ENCODE measurements at places on chromosomes 2 and 18.
A peak's percentile ranks its signal among the peaks of the same experiment; 100 is the strongest.

DNA sequence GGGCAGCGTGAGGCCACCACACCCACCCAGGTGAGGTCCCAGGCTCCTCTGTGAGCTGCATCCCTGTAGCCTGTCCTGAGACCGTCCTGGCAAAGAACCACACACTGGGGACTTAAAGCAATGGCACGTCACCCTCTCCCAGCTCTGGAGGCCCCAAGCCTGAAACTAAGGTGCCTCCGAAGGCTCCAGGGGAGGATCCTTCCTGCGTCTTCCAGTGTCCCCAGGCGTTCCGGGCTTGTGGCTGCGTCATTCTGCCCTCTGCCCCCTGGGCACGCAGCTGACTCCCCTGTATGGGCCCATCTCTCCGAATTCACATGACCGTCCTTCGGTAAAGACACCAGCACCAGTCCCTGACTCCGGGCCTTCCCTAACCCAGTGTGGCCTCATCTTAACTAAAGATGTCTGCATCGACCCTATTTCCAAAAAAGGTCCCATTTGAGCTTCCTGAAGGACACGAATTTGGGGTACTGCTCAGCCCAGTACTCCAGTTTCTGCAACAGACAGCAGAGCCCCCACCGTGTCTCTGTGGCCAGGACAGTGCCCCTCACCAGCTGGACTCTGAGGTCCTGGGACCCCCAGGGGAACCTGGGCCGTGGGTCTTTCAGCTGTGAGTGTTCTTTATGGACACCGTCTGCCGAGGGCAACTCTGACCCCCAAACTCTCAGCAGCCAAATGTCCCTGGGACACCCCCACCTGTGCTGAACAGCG is 75.2 kb upstream of the CTDP1 start:
- DNase-seq = no peak

- no peak for DNase-seq
Observed at GRCh38 chr2:219523031-219523671, 8.9 kb downstream of the ASIC4 start.

- DNase-seq = no peak
Observed at GRCh38 chr2:211503856-211504255, 947.5 kb downstream of the CPS1 start.

- no peak for DNase-seq
Observed at GRCh38 chr2:71742953-71743601, 289.7 kb downstream of the DYSF start.

GRCh38 chr18:32333781-32334180 is 136.9 kb downstream of the GAREM1 start:
- no peak for DNase-seq

GRCh38 chr18:56455141-56455540 is 183.3 kb downstream of the TXNL1 start:
- DNase-seq = no peak

DNA sequence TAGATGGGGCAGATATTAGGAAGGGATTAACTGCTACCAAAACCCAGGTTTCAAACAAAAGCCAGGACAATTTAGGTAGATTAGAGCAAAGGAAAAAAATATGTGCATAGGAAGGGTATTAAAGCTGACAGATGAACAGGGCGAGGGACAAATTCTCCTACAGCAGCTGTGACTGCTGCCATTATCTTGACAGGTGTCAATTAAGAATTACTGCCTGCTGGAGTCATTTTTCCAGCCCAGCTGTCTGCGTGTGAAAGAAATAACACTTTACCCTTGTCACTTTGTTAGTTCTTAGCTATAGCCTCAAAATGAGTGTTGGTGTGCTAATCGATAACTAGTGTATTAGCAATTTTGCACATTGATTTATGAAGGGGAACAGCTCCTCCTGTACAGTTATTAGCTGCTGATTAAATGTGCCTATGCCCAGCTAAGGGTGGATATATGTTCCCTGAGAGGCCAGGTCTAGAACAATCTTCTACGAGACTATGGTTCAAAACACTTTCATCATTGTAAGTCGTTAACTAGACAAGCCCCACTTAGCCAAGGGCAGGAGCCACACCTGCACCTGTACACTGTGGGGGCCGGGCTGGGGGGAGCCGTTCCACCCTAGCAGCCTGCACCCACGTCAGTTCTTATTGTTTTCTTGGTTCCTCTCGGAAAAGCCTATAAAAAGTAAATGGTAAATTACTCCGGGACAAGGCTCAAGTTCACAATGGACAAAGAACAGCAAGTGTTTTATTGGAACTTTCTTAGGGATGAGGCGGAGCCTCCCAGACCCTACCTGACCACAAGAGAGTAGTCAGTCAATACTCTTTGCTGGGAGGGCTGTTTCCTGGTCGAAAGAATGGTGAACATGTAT is 7.7 kb downstream of the TSHZ1 start:
- DNase-seq = no peak

- no peak for DNase-seq
Observed at GRCh38 chr2:163771596-163771995, 35.8 kb upstream of the FIGN start.

DNA sequence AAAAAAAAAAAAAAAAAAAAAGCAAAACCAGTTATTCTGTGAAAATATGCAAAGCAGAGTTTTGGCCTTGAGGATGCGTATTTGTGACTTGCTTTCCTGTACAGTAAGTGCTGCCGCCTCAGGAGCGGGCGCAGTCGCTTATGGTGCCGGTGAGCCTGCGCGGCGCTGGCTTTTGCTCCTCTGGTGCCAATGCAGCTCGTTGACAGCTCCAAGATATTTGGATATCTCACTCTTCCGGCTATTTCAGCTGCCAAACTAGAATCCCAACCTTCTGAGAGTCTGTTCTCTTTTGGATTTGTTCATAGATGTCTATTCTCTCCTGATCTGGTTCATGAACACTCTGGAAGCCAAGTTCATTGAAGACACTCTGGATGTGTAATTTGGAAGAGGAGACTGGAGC is 184.1 kb downstream of the AGAP1 start:
- no peak for DNase-seq

- no peak for DNase-seq
Observed at GRCh38 chr2:160752475-160753330, 259.1 kb upstream of the RBMS1 start.

GRCh38 chr2:101405351-101405899 is 18.1 kb upstream of the CREG2 start:
- no peak for DNase-seq

GRCh38 chr2:218853766-218854165 is 5.8 kb upstream of the WNT6 start:
- DNase-seq = no peak

DNA sequence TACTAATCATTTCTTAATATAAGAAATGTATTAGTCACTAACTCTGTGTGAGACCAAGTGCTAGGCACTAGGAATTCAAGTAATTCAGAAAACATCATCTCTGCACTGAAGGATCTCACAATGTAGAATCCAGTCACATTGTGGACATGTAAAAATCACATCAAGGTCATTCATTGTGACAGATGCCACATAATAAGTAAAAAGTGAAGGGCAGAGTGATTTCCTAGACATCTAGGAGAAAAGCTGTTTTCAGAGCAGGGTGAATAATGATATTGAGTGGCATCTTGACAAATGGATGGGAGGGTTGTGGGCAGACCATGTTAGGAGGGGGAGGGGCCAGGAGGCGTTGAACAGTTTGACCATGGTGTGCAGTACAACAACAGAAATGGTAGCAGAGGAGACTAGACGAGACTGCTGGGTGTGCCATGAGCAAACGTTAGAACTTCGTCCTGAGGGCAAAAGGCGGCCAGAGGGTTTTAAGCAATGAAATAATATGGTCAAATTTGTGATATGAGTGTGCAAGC is 93.8 kb downstream of the DTNA start:
- no peak for DNase-seq

- DNase-seq = no peak
Observed at GRCh38 chr2:54092940-54093339, 22.5 kb upstream of the ACYP2 start.

GRCh38 chr2:133062931-133063665 is 393.1 kb upstream of the LYPD1 start:
- DNase-seq = no peak

- DNase-seq = no peak
Observed at GRCh38 chr2:5510082-5510481, 182.1 kb upstream of the SOX11 start.

DNA sequence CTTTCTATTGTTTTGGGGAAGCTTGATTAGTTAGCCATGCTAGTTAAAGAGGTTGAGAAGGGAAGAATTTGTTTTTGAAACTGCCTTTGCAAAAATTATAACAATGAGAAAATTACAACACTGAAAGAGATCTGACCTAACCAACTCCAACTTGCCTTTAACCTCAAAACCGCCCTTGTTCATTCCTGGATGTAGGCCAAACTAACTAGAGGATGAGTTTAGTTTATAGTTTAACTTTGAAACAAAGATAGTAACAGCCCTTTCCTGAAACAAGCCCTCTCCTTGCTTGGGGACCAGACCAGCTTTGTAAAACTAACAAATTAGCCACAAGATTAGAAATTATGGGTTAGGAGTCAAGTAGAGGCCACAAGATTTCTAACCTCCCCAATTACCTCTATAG is 713.9 kb downstream of the CPS1 start:
- no peak for DNase-seq

DNA sequence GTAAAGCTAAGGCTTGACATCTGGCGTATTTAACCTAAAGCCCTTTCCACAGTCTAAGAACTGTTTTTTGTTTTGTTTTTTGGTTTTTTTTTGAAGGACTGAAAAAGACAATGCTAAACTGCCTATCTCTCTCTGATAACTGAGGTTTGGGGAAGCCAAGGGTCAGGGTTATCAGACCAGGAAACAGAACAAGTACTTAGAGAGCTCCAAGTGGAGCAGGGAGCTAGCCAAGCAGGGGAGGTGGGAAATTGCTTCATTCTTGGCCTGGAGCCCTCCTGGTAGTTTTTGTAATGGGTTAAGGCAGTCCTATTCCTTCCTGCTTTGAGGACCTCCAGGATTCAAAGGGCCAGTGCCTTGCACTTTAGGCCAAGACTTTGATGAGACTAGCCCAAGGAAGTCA is 154.3 kb upstream of the LTBP1 start:
- no peak for DNase-seq

- DNase-seq = no peak
Observed at GRCh38 chr2:231360881-231361371, 34.6 kb upstream of the B3GNT7 start.

- DNase-seq = no peak
Observed at GRCh38 chr2:122875091-122875865, 1119.8 kb downstream of the TSN start.

DNA sequence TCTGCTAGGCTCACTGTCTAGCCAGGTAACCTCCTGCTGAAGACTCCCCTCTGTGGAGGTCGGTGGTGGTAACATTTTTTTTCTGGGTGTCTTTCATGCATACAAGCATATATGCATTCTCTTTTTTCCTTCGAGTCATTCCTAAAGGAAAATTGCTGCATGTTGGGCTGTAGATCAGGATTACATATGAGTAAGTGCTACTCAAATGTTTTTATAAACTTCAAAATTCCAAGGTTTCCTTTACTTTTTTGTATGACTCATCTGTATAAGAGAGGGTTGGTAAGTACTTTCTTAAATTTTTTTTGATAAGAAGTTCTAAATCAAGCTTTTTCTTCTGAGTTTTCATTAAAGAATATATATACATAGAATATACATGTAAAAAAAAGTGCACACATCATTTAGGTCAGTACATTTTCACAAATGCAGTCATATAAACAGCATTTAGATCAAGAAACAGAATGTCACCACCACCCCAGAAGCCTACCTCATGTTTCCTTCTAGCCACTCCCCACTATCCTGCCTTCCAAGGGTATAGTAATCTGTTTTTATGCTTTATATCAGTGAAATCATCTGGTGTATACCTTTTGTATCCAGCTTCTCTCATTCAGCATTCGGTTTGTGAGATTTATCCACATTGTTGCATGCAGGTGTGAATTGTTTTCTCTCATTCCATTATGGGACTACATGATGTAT is 128.0 kb upstream of the MAP3K20 start:
- no peak for DNase-seq

GRCh38 chr2:162317861-162318327 is 590 bp downstream of the IFIH1 start:
- no peak for DNase-seq

- DNase-seq = peak; percentile 12
Observed at GRCh38 chr2:25672494-25673299, 680 bp downstream of the DTNB start.

- DNase-seq = no peak
Observed at GRCh38 chr18:36128530-36128870, 640 bp downstream of the SLC39A6 start.

DNA sequence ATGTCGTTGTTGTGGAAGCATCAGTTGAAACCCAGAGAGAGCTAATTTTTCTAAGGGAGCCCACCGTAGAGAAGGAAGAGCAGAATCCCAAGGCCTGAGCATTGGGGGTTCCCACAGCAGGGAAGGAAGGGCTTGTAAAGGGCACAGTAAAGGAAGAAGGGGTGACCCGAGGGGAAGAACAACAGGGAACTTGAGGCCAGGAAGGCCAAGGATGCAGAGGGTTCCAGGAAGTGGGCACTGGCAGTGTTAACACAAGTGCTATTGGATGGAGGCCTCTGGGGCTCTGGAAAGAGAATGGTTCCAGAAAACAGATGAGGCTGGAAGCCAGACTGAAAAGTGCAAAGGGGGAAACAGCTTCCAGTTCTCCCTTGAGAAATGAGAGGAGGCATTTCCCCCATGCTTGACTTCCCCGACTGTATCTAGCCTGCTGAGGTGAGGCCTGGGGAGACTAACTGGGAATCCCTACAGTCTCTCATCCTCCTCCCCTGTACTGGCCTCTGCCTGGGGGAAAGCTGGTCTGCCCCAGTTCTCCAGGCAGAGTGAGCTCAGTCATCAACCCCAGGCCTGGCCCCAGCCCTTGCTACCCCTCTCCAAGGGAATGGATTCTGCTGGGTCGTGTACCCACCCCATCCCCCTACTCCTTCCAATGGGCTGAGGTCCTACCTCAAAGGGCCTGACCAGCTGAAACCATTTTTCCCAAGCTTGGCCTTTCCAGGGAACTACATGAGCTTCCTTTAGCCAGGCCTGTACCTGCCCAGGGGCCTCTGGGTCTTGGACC is 43.2 kb upstream of the MRPL33 start:
- no peak for DNase-seq

- no peak for DNase-seq
Observed at GRCh38 chr2:225282858-225283710, 116.4 kb upstream of the NYAP2 start.

DNA sequence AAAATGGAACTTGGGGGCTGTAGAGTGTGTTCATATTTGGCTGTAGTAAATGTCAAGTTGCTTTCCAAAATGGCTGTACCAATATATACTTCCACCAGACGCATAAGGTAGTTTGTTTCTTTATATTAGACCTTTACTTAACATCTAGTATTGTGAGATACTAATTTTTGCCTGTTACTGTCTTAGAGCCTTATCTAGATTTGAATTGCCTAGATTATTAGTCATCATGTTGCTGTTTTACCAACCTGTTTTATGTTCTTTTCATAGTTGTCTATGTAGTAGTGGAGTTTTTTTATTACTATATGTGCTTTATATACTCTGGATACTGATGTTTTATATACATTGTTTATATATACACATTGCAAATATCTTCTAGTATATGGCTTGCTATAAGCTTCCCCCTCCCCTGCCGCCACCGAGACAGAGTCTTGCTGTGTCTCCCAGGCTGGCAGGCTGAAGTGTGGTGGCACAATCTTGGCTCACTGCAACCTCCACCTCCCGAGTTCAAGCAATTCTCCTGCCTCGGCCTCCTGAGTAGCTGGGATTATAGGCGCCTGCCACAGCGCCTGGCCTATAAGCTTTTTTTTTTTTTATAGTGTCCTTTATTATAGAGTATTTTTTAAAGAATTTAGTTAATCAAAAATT is 18.9 kb downstream of the SLC39A10 start:
- no peak for DNase-seq

GRCh38 chr2:120018549-120018948 is 5.7 kb downstream of the EPB41L5 start:
- no peak for DNase-seq
